ENCODE measurements at places on chromosomes 1 and 21.
A peak's percentile ranks its signal among the peaks of the same experiment; 100 is the strongest.

- DNase-seq = peak; percentile 64
These were observed 37.6 kb downstream of the GALNT2 start for GRCh38 chr1:230104395-230105244.

DNA sequence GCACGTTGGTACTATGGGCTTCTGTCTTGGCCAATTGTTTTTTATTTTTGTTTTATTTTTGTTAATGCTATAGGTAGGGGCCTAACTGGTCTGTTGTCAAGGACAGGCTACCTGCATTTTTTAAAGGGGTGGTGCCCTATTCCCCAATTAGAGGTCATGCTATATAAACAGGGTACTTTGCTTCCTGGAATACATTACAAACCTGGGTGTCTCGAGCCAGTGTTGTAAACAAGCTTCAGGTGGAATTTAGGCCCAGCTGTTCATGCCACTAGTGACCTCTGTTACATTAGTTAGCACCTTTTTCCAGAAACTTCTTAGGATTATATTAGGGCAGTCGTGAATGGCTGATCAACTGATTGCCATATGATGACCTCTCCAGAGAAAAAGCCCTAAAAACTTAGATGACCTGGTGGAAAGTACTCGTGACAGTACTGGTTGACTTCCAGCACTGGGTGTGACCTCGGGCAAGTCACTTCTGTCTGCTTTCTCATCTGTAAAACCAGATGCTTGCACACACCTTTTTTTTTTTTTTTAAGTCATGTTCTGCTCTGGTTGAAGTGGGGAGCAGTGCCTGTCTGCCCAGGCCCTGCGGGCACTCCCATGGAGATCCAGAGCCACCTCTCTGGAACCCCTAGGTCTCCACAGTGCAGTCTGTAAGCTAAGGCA, 46.5 kb downstream of the ELK4 start:
- DNase-seq = no peak

DNA sequence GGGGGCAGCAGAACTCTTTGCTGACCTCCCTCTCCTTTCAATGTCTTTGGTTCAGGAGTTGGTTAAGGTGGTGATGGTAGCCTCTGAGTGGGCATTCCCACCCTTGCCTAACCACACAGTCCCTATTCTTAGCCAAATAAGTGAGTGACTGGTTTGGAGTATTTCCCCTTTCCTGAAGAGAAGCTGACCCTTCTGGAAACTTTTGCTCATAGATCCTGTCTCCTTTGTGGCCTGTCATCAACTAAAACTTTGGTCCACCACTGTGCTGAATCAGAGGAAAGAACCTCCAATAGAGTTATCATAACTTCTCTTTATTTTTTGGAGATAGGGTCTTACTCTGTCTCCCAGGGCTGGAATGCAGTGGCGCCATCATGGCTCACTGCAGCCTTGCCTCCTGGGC, 31.1 kb downstream of the C1orf21 start:
- DNase-seq = no peak

- DNase-seq = no peak
These were observed 104.0 kb downstream of the BRINP2 start for GRCh38 chr1:177274687-177275211.

DNA sequence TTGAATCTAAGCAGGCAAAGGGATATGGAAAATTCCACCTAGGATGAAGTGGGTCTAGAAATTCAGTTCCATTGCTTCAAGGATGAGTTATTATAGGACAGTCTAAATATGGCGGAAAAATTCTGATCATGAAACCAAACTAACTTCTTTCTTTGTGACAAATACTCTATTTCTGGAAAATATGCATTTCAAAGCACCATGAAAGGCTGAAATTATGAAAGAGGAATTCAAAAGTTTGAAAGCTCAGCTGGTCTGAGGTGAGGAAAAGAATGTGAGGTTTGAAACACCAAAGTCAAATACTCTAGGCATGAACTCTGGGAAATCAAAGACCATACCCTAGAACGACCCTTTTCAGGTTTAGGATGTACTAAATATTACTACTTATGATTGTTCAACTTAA, 36.4 kb upstream of the COL11A1 start:
- DNase-seq = no peak

GRCh38 chr21:31647650-31648049, 11.8 kb upstream of the SOD1 start:
- no peak for DNase-seq

DNA sequence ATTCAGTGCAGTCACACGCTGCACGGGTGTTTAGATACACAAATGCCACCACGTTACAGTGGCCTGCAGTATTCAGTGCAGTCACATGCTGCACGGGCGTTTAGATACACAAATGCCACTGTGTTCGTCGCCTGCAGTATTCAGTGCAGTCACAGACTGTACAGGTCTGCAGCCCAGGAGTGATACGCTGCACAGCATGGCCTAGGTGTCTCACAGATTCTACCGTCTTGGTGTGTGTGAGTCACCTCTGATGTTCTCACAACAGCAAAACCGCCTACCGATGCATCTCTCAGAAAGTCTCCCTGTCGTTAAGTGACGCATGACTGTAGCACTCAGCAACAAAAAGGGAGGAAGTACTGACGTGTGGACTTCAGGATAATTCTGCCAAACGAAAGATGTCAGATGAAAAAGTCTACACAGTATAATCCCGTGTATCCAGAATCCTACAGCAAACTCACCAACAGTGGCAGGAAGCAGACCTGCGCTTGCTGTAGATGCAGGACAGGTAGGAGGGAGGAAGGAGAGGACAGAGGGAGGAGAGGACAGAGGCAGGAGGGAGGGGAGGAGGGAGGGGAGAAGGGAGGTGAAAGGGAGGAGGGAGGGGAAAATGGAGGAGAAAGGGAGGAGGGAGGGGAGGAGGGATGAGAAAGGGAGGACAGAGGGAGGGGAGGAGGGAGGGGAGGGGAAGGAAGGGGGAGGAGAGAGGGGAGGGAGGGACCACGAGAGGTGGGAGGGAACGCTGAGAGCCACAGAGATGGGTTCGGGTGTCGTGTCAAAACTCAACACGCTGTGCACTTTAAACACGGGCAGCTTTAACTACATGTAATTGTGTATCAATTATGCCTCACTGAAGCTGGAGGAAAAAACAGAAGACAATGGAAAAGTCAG, 36.3 kb upstream of the PCBP3 start:
- DNase-seq = no peak

- DNase-seq = no peak
These were observed 11.7 kb upstream of the PLEKHO1 start for GRCh38 chr1:150138044-150138443.

DNA sequence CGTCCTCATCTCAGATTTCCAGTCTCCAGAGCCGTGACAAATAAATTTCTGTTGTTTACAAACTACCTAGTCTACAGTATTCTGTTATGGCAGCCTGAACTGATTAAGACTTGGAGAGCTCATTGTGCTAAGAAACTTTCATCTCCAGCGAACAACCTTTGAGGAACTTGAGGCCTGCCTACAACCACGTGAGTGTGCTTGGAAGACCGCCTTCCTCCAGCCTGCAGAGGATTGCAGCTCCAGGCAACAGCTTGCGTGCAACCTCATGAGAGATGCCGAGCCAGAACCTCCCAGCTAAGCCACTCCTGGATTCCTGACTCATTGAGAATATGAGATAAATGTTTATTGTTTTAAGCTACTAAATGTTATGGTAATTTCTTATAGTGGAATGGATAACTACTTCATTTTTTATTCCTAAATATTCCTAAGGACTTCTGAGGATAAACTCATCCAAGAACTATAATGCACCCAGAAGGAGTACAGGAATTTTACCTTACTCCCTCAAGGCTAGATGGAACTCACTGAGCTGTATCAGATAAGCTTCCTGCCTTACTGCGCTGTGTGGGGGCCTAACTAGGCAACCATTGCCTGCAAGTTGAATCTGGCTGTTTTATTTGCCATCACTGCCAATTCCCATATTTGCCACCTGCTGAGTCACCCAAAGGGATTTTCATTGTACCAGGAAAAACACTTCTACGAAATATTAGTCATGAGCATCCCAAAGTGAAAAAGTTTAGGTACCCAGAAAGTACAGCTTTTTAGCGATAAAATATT, 17.6 kb downstream of the FAM177B start:
- no peak for DNase-seq

- DNase-seq = no peak
These were observed 4.5 kb downstream of the MRPS6 start for GRCh38 chr21:34077888-34078287.

- DNase-seq = no peak
These were observed 25.5 kb upstream of the ZNF281 start for GRCh38 chr1:200435200-200435780.

GRCh38 chr1:18951818-18952391, 4.6 kb downstream of the IFFO2 start:
- DNase-seq = peak; percentile 41

- DNase-seq = no peak
These were observed 1.6 kb upstream of the KDF1 start for GRCh38 chr1:26961826-26962225.

DNA sequence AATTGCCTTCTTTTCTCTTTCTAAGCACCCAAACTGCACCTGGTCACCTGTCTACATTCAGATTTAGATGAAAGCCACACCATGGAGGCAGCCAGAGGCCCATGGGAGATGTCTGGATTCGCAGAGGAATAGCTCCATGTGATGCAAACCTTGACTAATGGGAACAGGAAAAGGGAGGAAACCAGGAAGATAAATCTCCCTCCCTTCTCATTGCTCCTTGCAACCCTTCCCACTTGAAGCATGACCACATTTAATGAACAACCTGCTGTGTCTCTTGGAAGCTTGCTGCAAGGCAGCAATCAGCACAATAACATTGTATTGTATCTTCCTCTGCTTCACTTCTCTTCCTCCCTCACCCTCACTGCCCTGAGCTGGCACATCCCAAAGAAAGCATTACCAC, 42.6 kb upstream of the KLF17 start:
- DNase-seq = no peak

- peak; percentile 82 for DNase-seq
These were observed 596 bp downstream of the CD247 start for GRCh38 chr1:167517535-167518330.

DNA sequence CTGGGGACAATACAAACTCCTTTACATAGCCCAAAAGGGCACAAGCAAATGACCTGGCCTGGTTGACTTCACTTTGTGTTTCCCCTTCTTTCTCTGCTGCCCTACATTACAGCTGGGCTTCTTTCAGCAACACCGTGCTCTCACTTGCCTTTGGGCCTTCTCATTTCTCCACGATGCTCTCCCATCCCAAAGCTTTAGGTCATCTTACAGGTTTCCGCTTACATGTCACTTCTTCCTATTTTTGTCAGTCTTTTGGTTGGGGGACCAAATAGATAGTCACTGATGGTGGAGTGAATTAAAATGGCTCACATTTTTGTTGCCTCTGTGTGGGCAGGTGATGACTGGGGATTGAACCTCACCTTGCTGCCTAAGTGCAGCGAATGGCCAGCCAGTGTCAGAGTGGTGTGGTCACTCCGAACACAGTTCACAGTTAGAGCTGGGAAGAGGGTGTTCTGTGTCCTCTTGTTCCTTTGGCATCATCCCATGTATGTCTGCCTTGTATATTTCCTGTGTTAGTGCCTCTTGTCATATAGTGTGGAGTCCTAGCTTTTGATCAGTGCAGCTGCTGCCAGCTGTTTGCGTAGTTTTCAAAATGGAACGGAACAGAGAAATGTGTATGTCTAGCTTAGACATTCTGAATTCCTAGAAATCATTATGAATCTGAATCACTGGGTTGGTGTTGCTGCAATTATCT, 134.8 kb downstream of the NOS1AP start:
- no peak for DNase-seq

DNA sequence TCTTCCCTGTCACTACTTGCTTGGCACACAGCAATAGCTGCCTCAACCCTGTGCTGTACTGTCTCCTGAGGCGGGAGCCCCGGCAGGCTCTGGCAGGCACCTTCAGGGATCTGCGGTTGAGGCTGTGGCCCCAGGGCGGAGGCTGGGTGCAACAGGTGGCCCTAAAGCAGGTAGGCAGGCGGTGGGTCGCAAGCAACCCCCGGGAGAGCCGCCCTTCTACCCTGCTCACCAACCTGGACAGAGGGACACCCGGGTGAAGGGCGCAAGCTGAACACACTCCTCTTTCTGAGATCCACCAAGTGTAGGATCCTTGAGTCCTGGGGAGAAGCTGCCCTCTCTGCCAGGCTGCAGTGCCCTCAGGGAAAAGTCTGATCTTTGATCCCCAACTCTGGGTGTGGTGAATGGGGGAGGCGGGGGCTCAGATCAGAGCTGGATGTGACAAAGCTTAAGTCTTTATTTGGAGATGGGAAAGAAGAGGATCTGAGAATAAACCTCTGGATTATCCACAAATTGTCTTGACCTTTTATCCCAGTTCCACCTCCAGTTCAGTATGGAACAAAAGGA, 1.2 kb downstream of the RXFP4 start:
- no peak for DNase-seq

- no peak for DNase-seq
These were observed 48.7 kb downstream of the SMYD2 start for GRCh38 chr1:214329470-214330220.

DNA sequence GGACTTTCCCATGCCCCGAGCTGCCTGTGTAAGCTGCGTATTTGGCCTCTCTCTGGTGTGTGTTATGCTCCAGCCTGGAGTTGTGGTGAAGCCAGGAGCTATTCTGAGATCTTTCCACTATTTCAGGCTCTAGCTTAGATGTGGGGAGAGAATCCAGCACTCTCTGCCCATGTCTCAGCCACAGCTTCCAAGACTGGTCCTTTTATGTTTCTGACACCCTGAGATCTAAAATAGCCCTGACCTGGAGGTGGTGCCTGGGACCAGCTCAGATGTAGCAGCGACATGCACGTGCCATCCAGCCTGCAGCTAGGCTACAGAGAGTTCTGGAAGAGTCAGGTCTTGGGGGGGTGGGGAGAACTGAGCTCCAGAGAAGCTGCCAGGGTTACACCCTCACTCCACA, 76.5 kb downstream of the TENT5C start:
- DNase-seq = no peak

GRCh38 chr21:15894596-15894995, 164.8 kb downstream of the USP25 start:
- DNase-seq = no peak

DNA sequence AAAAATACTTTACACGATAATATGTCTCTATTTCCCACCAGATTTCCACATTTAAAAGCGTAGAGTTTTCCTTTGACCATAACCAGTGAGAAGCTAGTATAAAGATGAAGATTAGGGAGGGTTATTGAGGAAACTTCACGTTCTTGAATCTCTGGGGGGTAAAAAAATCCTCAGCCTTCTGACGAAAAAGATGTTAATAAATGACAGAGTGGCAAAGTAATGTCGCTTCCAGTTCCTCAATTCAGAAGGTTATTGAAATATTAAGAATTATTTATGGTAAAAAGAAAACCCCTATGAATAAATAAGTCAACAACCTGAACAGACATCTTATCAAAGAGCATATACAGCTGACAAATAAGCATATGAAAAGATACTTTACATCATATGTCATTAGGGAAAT, 241.0 kb downstream of the GPATCH2 start:
- no peak for DNase-seq

DNA sequence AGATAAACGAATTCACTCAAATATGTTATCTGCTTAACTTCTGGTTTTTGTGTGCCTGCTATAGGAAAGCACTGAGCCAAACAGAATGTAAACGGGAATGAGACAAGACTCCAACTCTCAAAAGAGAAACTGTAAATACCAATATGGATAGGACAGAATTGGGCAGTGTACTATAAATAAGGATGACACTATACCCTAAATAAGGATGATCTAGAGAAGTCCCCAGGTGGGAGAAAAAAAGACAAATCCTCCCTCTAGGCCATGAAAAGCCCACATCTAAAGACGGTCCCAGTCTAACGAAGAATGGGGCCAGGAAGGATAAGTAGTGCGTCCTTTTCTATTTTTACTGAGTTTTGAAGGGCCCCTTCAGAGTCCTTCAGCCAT, 1.5 kb upstream of the GABPB2 start:
- no peak for DNase-seq

- no peak for DNase-seq
These were observed 1.5 kb downstream of the RPS6KA1 start for GRCh38 chr1:26530895-26531598.
